Sigmoid colon (tissue), 7 donors: ENCODE measurements at places on chromosomes 11 and 22. TPM values are rescaled to one million over a fixed set of nuclear protein-coding genes. Genes with fewer than 3 reads are reported as not detected.

DNA sequence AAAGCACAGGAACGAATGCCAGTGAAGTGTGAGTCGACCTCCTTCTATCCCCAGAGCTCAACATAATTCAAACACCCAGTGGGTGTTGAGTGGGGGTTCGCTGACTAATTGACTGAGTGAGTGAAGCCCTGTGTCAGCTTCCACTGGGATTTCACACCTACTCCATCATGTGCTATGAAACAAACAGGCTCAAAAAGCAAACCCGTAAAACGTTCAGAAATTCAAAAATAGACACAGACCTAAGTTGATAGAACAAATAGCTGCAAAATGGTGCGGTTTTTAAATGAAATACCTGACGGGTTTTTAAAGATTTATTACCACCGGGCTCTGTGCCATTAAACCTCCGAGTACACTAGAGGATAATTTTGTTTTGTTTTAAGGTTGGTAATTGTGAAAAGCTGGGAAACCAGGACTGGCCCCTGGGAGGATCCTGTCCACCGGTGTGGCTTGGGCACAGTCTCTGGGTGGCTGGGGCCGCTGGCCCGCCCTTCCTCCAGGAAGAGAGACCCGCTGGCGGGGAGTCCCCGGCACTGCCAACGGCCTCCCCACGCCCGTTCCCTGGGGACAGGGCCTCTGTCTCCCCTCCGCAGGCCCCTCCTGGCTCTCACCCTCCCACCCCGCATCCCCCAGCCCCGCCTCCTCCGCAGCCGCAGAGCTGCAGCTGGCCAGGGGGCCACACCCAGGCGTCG, 13.6 kb downstream of the KCNJ5 start:
- H3K27me3 ChIP-seq, result peaks cover 30% of the 10 kb centered on the region
- H3K4me1 ChIP-seq, result peaks cover 21% of the 10 kb centered on the region
- peak overlapping the region; percentile 51 for H3K4me3 ChIP-seq
- peak overlapping the region; percentile 46 for H3K27ac ChIP-seq

GRCh38 chr11:66904981-66905521, 48.2 kb downstream of the LRFN4 start:
- H3K27ac ChIP-seq, result no peak overlapping the region
- H3K36me3 ChIP-seq, result no peaks in the 10 kb centered on the region
- no peak overlapping the region for H3K4me3 ChIP-seq

GRCh38 chr22:17352798-17353197, 16.5 kb upstream of the CECR2 start:
- H3K4me3 ChIP-seq, result no peak overlapping the region
- H3K27ac ChIP-seq, result no peak overlapping the region
- no peaks in the 10 kb centered on the region for H3K4me1 ChIP-seq
- no peaks in the 10 kb centered on the region for H3K27me3 ChIP-seq
- no peak for DNase-seq

DNA sequence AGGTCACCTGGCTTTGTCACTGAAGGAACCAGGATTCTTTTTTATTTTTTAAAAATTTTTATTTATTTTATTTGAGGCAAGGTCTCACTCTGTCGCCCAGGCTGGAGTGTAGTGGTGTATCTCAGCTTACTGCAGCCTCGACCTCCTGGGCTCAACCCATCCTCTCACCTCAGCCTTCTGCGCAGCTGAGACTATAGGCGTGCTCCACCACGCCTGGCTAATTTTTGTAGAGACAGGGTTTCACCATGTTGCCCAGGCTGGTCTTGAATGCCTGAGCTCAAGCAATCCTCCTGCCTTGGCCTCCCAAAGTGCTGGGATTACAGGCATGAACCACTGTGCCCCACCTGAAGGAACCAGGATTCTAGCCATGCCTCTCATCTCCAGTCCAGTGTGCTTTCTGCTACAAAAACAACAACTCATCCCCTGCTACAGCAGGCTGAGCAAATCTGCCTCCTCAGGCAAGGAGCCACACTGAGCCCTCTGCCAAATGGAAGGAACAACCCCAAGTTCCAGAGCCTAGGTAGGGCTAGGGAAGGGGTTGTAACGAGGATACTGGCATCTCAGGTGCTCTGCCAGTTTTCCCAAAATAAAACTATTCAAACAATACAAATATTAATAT, 2.6 kb upstream of the PEX26 start:
- no peaks in the 10 kb centered on the region for H3K4me1 ChIP-seq
- H3K4me3 ChIP-seq, result no peak overlapping the region
- peaks cover 5% of the 10 kb centered on the region for H3K36me3 ChIP-seq
- H3K27ac ChIP-seq, result peak overlapping the region; percentile 81
- no peaks in the 10 kb centered on the region for H3K27me3 ChIP-seq

DNA sequence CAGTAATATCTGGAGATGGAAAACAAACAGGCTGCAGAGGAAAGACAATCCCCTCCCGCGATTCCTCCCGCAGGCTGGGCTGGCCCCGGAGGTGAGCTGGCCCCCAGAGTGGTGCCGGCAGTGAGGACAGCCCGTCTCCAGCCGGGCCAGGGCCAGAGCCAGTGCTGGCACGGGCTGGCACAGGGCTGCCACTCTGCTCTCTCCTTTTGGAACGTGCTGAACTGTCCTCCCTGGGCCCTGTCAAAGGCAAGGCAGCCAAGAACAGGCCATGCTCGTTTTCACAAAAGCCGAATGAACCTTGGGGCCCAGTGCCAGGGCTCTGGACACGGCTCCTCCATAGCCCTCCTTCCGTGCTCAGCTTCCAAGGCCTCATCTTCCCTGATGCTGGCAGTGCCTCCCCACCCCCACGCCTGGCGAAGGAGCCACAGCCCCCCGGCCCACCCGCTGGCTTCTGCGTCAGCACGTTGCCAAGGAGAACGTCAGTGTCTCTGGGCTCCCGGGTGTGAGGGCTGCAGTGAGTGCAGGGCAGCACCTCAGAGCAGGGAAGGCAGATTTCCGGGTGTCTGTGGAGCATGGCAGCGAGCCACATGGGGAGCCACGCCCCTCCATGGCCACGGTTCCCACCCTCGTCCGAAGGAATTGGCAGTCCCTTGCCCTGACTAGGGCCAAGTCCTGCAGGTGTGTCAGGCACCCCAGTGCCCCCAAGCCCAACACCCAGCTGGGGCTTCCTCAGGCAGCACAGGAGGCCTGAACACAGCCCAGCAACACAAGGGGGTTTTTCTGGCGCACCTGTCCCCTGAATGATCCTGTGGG, 28.6 kb downstream of the GNAZ start:
- no peaks in the 10 kb centered on the region for H3K27me3 ChIP-seq
- peak overlapping the region; percentile 73 for H3K27ac ChIP-seq
- peak; percentile 87 for DNase-seq
- peaks cover 26% of the 10 kb centered on the region for H3K4me1 ChIP-seq

HTR3A gene
- polyA plus RNA-seq, result not detected

FXYD6 gene
- 46.4 TPM for polyA plus RNA-seq

GP1BB gene
- polyA plus RNA-seq, result not detected

KRTAP5-10 gene
- not detected for polyA plus RNA-seq
